Caki2 (cell line): ENCODE measurements at places on chromosomes 4 and X. TPM values are rescaled to one million over a fixed set of nuclear protein-coding genes. Genes with fewer than 3 reads are reported as not detected.

Gene NUDT10
- 1.9 and 6.6 TPM in 2 replicates for total RNA-seq

Gene GRIA3
- total RNA-seq = not detected in 2 replicates

Gene UXT
- total RNA-seq = 97.3 and 210 TPM in 2 replicates

Gene PNMA6F
- not detected in 2 replicates for total RNA-seq

Gene STK26
- total RNA-seq = 14.7 and 29.6 TPM in 2 replicates

Gene TEX13C
- total RNA-seq = not detected in 2 replicates

Gene RENBP
- 13.5 and 15.5 TPM in 2 replicates for total RNA-seq

Gene LUZP4
- total RNA-seq = not detected in 2 replicates

Gene DGAT2L6
- not detected in 2 replicates for total RNA-seq

Gene FAM184B
- total RNA-seq = not detected in 2 replicates

DNA sequence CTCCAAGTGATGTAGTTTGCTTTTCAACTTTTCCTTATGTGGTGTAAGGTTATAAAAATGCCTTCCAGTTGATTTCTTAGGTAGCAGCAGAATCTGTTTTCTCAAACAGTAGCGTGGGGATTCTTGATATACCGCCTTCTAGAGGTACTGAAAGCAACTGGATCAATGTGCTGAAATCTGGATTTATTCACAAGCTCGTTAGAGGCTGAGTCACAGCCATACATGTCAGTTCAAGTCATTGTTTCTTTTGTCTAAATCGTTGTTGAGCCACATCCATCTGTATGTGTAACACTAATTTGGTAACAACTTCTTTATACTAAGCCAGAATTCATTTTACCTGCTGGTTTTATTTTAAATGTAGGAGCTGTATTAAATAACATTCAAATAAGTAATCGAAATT, 200.0 kb upstream of the MAD2L1 start:
- no peak for DNase-seq

DNA sequence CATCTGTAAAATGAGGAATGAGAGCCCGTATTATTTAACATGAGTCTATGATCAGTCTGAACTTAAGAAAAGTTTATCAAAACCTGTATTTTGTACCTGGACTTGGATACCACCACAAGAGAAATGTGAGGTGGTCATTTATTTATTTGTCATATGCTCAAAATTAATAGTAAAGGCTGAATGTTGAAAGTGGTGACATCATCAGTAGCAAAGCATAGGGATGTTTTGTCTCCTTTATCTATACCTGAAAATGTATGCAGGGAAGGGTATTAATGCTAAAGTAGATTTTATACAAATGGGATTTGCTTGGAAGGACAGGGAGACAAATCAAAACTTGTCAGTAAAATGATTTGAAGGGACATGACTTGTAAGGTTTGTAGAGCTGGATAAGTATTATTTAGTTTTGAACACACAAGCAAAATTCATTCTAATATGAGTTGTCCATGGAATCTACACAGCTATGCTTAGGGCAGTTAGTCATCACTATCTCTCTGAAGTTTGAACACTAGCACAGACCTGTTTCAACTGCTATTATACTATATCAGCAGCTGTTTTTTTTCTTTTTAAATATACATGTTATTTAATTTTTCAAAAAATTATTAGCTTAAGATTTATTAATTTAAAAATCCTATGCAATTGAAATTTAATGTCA, 52.4 kb upstream of the GUCY1A1 start:
- no peak for DNase-seq

DNA sequence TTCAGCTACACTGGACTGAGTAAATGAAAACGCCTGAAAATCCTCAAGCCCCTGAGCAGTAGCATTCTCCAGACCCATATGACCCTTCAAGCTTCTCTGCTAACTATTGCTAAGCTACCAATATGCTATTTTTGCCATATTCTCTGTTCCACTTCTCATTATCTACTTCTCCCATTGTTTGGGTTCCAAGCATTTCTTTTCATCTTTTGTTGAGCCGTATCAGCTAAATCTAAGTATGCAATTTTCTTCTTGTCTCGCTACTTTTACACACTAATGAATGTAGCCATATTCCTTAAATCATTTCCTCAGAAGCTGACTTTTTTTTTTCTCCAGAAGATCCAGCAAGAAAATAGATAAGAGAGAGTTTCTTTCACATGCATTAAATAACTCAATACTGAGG, 128.4 kb downstream of the AGTR2 start:
- no peak for DNase-seq

DNA sequence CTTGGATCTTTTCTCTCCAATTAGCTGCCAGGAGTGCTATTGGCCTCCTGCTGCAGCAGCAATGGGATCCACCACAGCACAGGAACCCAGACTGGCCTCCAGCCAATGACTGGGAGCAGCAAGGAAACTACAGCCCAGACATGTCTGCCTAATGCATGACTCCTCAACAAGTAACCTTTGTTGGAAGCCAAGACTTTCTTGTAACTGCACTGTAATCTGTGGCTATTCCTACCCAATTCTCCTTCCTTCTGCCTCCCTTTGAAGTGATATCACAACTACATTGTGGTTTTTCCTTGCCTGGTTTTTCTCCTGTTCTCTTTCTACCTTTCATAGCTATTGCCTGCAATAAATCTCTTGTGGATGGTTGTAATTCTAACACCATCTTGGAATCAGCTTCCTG, 39.8 kb downstream of the SNCA start:
- DNase-seq = no peak

- DNase-seq = no peak
Measured at GRCh38 chr4:17708992-17709762, 72.2 kb downstream of the FAM184B start.

GRCh38 chr4:141501395-141501794, 135.0 kb upstream of the IL15 start:
- DNase-seq = peak; percentile 83

GRCh38 chr4:139660568-139661043, 5.0 kb upstream of the MGST2 start:
- DNase-seq = no peak

DNA sequence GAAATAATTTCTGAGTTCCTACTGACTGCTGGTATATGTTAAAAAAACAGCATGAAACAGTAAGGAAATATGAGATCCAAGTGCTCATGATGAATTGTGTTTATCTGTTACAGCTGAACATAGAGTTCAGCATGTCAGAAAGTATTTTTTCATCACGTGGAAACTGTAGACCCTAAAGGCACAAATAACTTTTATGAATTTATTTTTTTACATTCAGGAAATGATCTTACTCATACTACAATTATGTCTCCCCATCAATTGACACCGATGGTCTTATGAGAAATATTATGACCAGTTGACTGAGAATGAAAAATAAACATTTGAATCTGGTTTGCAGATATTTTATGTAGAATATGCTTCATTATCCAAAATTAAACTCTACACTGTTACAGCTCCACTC, 283.1 kb upstream of the SPANXN4 start:
- no peak for DNase-seq

DNA sequence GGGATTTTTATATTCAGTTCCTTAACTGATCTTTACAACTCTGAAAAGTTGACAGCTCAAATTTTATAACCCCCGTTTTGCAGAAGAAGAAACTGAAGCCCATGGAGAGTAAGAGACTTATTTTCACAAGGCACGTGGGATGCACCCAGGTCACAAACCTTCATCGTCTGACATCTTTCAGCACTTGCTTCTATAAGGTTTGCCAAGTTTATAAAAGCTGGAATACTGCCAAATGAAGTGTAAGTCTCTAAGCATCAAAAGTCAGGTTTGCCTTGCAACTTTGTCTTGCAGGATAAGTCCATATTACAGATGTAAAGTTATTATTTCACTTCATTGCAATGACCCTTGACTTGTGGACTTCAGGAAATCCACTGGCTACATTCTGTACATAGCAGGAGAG, 6.3 kb upstream of the KCNIP4 start:
- no peak for DNase-seq

DNA sequence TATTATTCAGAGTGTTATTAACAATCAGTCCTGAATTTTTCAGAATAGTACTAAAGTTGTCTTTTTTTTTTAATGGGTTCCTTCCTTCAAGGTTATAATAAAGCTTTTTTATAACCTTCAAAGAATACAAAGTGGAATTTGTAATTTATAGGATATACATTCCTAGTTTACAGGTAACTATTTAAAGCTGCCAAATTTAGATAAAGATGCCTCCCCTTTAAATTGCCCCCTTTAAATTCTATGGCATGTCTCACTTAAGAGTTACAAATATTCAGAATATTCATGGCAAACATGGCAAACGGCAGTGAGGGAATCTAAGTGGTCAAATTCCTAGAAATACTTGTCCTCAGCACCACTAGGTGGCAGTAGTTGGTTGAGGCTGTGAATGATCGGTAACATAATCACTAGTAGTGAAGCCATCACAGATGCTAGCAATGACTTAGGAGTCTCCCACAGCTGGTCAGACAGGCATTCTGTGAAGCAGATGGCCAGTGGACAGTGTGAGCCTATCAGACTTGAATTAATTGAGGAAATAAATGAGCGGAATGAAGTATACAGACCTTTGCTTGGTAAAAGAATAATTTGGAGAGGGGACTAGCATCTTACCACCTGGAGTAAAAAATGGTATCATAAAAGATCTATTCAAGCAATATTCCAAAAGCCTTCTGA, 86.4 kb downstream of the CBR4 start:
- DNase-seq = peak; percentile 40

- no peak for DNase-seq
Measured at GRCh38 chr4:132866616-132867015, 282.5 kb upstream of the PCDH10 start.

DNA sequence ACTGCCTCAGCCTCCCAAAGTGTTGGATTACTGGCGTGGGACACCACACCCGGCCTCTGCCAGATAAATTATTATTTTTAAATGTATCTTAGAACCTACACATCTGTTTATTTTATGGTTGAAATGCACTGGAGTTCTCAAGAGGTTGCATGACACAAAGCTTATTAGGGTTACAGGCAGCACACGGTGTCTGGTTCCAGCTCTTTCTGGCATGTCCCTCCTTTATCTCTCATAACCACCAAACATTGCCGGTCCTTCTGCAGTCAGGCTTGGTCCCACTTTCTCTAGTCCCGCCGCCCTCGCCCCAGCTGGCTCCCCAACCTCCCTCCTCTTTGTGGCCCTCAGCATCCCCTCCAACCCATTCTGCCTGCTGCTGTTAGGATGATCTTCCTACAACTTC, 39.7 kb upstream of the SPRY1 start:
- DNase-seq = no peak

DNA sequence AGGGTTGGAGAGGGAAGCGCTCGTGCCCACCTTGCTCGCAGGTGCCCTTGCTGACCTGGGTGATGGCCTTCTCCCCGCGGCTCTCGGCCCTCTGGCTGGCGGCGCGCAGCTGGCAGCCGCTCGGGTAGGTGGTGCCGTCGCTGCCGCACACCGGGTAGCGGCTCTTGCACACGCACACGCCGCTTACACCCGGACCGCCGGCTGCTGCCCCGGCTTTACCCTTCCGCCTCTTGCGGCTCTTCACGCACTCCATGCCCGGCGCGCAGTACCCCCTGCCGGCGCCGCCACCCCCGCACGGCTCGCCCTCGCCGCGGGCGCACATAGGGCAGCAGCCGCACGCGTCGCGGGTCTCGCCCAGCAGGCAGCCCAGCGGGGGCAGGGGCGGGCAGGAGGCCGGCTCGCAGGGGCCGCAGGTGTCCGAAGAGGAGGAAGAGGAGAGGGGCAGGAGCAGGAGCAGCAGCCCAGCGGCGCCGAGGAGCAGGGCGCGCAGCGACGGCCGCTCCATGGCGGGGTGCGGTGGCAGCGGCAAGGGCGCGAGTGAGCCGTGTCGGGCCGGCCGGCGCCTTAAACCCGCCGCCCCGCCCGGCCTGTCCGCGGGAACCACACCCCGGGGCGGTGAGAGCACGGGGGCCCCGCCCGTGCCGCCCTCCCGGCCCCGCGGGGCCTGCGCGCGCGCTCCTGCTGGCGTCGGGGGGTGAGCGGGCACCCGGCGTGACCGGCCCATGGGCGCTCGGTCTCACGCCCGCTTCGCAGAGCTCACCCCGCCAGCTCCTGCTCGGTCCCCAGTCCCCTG, at the start of gene IGFBP7:
TSS of gene IGFBP7 (minus strand) at position 539 of the 793 bp plus-strand sequence. CDS start at position 505, 34 bp downstream.
- peak; percentile 68 for DNase-seq

GRCh38 chr4:15667006-15667405, 11.8 kb upstream of the FBXL5 start:
- no peak for DNase-seq
